ENCODE measurements at places on chromosomes 6 and 20.

DNA sequence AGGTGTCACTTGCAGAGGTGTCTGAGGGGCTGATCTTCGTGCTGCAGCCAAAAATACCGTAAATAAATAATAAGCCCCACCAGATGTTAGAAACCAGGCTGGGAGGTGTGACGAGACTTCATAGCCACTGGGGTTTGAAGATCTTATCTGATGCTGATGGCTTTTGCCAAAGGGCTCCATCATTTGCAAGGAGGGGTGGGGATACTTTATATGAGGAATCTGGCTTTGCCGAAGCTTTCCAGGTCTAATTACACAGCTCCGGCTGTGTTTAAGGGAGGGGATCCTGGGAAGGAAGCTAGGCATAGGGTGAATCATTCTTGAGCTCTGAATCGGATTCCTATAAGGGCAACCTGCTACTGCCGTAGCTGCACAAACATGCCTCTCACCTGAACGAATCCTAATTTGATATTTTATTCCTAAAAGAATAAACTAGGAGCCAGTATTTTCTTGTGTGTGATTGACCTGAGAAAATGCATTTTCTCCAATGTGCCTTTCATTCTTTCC is 249.6 kb downstream of the SOD2 start:
- no peak for DNase-seq

DNA sequence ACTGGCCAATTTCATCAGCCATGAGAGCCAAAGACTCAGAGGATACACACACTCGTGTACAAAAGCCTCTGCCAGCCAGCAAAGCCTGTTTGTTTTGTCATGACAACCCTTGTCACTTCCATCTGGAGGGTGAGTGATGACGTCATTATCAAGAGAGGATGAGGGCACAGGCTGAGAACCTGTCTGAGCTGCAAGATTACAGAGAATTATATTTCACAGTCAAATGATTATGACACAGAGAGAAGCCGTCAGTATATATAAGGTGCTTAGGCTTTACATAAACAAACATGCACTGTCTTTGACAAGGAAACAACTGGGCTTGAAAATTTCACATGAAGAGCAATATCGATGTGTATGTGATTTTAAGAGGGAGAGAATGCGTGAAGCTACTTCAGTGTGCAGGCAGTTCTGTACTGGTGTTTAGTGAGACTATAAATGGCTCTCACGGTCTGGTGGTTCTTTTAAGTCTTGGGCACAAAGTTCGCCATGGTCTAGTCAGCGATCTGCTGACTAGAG is 36.5 kb upstream of the BCLAF1 start:
- no peak for DNase-seq

GRCh38 chr6:39951191-39951590 is 16.9 kb upstream of the MOCS1 start:
- DNase-seq: no peak

DNA sequence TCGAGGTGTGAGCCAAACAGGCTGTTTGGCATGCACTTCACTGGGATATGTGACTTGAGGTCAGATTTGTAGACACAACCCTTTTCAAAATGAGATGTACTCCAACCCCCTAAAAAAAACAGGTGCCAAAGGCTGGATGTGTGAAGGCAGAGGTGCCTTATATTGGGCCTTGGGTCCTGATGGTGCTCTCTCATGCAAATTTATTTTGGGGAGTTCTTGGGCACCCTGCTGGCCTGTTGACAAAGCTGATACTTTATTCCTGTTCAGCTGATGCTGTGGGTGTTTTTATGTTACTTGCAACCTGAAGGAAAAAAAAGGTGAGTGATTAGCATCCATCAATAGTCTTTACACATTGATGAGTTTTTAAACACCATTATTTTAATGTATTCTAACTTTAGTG is 121.5 kb downstream of the DNAH8 start:
- DNase-seq: no peak

- no peak for DNase-seq
Measured at GRCh38 chr6:77822265-77822664, 169.4 kb downstream of the MEI4 start.

GRCh38 chr20:32524829-32525501 is 60.2 kb downstream of the NOL4L start:
- DNase-seq: no peak

- no peak for DNase-seq
Measured at GRCh38 chr6:3885262-3886036, 36.3 kb downstream of the FAM50B start.

- DNase-seq: no peak
Measured at GRCh38 chr20:46905364-46906125, 10.9 kb downstream of the EYA2 start.

DNA sequence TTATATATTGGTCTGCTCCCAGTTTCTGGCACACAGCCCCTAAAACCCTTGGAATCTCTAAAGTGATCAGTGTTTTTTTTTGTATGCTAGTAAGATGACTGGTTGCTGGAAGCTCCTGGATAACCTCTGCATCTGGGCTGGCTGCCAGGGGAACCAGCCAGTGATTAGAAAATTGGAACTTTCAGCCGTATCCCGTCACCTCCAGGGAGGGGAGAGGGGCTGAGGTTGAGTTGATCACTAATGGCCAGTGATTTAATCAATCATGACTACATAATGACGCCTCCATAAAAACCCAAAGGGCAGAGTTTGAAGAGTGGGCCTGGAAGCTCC is 48.0 kb upstream of the NOP56 start:
- no peak for DNase-seq

- no peak for DNase-seq
Measured at GRCh38 chr6:160978141-160978901, 13.2 kb upstream of the MAP3K4 start.

DNA sequence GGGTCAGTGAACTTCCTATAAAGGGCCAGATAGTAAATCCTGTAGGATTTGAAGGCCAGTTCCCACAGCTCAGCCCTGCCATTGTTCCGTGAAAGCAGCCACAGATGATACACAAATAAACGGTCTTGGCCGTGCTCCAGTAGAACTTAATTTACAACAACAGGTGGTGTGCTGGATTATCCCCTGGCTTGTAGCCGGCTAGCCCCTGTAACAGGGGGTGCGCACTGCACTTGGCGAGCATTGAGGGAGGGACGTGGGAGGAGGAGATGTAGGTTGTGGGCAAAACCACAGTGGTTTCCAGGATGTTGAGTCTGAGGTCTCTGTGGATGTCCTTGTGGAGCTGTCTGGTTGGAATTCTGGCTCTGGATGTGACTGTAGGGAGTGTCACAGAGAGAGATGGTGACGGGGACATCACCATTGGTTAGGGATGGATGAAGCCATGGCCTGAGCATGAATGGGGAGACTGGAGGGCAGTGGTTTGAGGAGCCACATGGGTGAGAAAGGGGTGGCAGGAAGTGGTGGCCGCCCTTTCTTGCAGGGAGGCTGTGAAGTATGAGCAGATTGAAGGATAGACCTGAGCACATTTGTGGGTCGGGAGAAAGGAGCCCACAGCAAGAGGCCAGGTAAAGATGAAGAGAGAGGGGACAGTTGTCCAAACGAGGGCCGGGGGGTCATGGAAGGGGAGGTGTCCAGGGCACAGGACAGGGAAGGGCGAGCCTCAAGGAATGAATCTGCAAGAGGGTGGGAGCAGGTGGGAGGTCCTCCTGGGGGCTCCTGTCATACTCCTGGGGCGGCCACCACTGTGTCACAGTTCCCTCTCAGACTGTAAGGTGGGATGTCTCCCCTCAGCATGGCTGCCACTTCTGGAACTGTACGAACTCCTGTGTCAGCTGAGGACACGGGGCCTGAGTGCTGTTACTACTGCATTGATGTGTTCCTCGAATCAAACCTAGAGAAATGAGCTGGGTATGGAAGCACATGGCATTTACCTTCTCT is 53.6 kb downstream of the CDH26 start:
- DNase-seq: no peak

DNA sequence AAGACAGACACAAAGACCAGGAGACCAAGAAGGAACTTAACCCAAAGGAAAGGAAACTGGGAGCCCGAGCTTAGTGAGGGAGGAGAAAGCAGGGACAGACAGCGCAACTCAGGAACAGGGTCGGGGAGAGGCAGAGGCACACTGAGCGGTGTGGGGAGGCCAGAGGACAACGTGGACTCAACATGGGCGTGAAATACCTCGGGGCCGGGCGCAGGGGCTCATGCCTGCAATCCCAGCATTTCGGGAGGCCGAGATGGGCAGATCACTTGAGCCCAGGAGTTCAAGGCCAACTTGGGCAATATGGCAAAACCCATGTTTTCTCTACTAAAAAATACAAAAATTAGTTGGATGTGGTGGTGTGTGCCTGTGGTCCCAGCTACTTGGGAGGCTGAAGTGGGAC is 5.7 kb upstream of the RPS6KA2 start:
- no peak for DNase-seq

DNA sequence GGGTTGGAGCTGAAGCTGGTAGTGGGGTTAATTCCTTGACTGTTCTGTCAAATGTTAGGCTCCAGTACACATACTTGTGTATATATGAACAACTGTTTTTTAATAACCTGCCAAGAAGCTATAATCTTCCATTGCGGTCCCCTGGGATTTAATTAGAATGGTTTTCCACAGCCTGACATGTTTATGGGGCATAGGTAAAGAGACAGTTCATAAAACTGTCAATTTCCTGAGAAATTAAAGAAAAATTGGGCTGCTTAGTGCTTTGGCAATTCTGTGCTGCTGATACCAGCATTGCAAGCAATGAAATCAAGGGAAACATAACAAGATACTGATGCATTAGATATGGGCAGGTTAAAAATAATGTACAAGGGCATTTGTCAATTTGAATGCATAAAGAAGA is 314.1 kb upstream of the SLC35B3 start:
- DNase-seq: no peak

- no peak for DNase-seq
Measured at GRCh38 chr6:142845143-142845571, 99.8 kb downstream of the HIVEP2 start.

GRCh38 chr6:144434308-144434990 is 149.3 kb downstream of the UTRN start:
- DNase-seq: no peak

- DNase-seq: no peak
Measured at GRCh38 chr6:66930559-66931290, 1223.7 kb upstream of the EYS start.

GRCh38 chr6:164016056-164016455 is 601.5 kb downstream of the QKI start:
- DNase-seq: no peak

- DNase-seq: no peak
Measured at GRCh38 chr20:32672394-32672981, 1.3 kb downstream of the C20orf203 start.

- no peak for DNase-seq
Measured at GRCh38 chr6:95232446-95232845, 344.9 kb upstream of the MANEA start.

DNA sequence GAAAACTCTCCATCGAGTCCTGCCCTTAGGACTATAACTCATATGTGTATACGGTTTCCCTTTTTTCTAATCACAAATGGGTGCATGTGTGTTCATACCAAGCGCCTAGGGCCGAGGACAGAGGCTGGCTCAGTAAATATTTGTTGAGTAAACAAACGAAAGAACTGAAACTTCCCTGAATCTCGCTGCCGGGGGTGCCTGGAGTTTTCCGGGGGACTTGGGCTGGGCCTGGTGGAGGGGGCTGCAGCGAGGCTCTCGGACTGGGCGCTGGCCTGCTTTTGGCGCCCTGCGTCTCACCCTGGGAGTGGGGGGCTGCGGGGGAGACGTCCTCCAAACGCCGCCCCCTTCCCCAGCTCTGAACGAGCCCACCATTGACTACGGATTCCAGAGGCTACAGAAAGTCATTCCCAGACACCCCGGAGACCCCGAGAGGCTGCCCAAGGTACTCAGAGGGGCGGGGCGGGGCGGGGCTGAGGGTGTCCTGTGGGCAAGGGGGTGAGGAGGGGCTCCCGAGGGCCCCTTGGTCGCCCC is 49.0 kb downstream of the CPXM1 start:
- no peak for DNase-seq

- DNase-seq: no peak
Measured at GRCh38 chr20:9789131-9789530, 49.7 kb downstream of the PAK5 start.

DNA sequence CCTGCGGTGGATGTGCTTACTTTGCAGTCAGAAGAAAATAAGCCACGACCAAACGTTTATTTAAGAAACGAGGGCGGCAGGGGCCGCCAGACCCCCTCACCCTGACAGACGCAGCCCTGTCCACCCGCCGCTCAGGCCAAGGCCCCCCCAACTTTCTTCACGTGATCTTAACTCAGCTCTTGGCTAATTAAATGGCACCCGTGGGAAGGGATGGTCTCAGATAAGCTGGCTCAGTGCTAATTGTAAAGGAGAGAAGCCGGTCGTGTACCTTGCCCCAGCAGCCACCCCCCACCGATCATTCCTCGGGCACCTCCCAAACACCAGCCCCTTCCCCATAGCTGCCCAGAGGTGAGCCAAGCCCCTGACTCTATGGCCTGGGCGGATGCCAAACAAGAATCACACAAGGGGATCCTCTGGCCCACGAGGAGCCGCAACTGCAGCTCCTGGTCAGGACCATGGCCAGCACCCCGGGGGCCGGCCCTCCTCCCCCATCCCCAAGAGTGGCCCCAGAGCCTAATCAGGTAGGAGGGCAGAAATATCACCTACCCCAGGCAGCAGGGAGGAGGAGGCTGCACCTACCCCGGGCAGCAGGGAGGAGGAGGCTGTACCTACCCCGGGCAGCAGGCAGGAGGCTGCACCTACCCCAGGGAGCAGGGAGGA is 11.2 kb downstream of the KCNQ2 start:
- no peak for DNase-seq

GRCh38 chr20:63772781-63773518 is 33.4 kb downstream of the SLC2A4RG start:
- no peak for DNase-seq

DNA sequence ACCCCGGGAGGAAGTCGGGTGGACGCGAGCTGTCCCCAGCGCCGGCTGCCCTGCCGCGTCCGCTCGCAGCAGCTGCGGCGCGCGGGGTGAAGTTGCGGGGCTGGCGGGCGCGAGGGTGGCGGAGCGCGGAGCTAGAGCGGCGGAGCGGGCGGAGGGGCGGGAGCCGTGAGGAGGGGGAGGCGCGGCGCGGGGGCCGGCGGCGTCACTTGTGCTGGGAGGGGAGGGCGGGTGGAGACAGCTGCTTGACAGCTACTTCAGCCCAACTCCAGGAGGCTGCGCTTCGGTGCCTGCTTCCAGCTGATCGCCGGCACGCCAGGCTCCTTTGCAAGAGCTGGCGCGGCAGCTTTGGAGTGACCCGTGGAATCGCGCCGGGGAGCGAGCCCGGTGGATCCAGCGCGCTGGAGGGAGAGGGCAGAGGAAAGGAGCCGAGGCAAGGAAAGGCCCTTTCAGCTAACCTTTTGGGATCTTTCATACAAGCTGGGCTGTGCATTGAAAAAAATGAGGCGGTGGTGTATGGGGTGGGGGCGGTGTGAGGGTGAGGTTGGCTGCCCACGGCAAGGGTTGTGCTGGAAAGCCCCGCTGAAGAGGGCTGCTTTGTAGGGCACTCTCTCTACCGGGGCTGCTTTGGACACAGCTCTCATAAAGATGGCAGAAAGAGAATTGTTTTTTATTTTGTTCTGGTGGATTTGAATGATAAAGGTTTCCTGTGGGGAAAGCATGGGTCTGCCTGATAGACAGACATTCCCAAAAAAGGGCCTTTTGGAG is 24.6 kb downstream of the RIPOR2 start:
- DNase-seq: no peak

GRCh38 chr6:165769401-165769800 is 106.4 kb upstream of the PDE10A start:
- DNase-seq: no peak
